Stimulated activated CD4-positive, alpha-beta T cell treated with anti-CD3 and anti-CD28 coated beads, Interleukin-1b, Interleukin-23, amount 100 ng/mL, for 48 hours (primary cell): ENCODE measurements at places on chromosomes 7 and 10.

GRCh38 chr10:69879634-69880257 is 78.0 kb downstream of the COL13A1 start:
- no peak for DNase-seq

DNA sequence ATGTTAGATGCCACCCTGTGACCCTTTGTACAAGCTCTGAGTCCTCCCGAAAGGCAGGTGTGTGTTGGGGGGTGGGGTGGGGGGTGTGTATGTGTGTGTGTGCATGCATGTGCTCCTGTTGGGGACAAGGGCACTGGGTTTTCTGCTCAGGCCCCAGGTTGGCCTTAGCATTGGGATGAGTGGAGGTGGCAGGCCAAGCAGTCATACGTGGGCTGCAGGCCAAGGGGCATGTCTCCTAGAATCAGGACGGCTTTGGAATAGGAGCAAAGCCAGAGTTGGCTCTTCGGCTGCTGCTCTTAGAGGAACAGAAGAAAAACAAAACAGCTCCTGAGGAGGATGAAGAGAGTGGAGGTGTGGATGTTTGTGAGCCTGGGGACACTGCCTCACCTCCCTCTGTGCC is 26.0 kb downstream of the HSPA12A start:
- DNase-seq: no peak

GRCh38 chr10:3270577-3271316 is 98.2 kb upstream of the PITRM1 start:
- DNase-seq: no peak

- DNase-seq: no peak
Observed at GRCh38 chr10:95467162-95467599, 94.0 kb downstream of the SORBS1 start.

- DNase-seq: no peak
Observed at GRCh38 chr10:61987537-61987936, 86.0 kb downstream of the ARID5B start.

DNA sequence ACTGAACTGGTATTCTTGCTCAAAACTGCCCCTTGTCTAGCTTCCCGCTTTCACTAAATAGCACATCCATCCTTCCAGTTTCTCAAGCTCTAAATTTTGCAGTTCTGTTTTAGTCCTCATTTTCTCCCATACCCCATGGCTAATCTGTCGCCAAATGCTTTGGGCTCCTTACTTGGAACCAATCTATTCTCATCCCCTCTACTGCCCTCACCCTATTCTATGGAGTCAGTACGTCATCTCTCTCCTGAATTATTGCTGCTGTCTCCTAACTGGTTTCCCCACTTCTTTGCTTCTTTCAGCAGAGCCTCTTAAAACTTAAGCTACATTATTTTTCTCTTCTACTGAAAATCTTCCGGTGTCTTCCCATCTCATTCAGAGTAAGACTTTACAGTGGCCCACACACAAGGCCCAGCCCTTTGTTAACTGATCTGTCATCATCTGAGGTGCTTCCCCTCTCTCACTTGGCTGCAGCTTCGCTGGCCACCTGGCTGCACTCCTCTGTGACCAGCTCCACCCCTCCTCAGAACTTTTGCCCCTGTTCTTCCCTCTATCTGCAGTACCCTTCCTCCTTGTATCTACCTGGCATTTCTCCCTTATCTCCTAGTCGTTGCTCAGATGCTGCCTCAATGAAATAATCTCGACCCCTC is 9.9 kb downstream of the STARD3NL start:
- DNase-seq: no peak
